Activated naive CD8-positive, alpha-beta T cell treated with anti-CD3 and anti-CD28 coated beads, Interleukin-2, amount 50 U/mL, for 24 hours (primary cell): ENCODE measurements at places on chromosomes 4 and X.

DNA sequence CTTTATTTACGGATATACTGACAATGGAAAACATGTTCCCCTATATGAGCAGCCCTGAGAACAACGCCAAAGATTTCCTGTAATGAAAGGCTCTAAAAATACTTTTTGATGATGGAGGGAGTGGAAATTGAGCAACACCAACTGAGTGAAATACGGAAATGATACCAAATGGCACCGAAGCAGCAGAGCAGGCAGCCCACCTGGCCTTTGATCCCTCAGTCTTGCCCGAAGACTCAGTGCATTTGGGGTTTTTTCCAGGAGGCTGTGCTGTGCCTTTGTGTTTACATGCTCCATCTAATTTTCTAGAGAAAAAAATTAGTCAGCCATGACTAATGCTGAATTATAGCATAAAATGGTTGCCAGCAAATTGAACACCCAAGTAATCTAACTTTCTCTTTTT lies 169.9 kb upstream of the RBPJ start:
- no peak for DNase-seq

- DNase-seq: no peak
These were observed 158.7 kb downstream of the SPRY1 start for GRCh38 chr4:123555233-123555806.

DNA sequence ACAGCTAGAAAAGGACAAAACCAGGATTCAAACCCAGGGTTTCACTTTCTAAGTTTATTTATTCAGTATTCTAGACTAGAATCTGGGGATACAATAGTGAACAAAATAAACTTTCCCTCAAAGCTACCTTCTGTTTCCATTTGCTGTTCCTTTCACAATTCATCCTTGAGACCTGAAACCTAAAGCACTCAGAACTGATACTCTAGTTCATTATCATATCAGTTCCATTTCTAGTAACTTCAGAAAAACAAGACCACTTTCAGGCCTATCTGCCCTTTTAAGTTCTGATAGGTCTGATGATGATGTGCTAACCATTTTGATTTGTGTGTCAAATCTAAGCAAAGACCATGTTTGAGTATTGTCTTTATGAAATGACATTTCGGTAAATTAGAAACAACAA lies 7.8 kb upstream of the XK start:
- DNase-seq: no peak

GRCh38 chr4:101191302-101192098 lies 155.8 kb downstream of the PPP3CA start:
- DNase-seq: no peak

DNA sequence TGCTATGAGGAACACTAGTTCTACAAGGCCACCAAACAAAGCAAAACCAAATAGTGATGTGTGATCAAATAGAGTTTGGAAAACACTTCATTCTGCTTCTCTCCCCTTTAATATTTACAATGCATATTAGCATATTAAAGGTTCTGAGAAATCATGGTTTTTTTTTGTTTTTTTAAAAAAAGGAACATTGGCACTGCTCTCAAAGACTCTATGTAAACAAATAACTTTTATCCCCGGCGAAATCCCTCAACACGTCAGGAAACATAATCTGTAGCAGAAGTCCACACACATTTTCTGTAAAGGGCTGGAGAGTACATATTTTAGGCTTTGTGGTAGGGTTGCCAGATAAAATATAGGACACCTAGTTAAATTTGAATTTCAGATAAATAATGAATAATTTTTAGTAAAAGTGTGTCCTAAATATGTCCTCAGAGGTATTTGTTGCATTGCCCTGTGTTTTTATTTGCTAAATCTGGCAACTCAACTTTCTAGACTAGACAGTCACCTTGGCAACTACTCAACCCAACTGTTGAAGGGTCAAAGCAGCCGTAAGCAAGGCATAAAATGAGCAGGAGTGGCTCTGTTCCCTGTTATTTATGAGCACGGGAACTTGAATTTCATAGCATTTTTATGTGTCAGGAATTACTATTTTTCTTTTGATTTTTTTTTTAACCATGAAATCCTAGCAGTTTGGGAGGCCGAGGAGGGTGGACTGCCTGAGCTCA lies 8.6 kb downstream of the SPATA4 start:
- no peak for DNase-seq

GRCh38 chr4:180028682-180029081 lies 2214.5 kb upstream of the TENM3 start:
- no peak for DNase-seq

DNA sequence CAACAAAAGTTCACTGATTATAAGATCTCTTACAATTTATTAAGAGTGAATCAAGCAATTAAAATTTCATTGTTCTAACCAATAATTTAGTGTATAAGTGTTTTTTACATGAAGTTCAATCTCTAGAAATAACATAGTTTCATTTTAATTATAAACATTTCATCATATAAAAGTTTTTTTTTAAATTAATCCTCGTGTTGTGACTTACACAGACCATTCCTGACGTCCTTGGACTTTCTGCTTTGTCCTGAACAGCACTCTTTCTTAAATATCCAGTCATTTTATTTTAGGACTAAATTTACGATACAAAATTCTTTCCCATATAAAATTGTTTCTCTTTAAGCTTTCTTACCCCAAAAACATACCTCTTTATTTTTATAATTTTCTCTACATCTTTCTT lies 841.7 kb upstream of the POU3F4 start:
- DNase-seq: no peak
